Adrenal gland (tissue), 19 donors: ENCODE measurements at places on chromosomes 4 and X. TPM values are rescaled to one million over a fixed set of nuclear protein-coding genes. Genes with fewer than 3 reads are reported as not detected.

The PAGE2B gene
- total RNA-seq: 0.67 TPM

- DNase-seq: no peak
These were observed 57.6 kb downstream of the PLAC1 start for GRCh38 chrX:134600714-134601113.

DNA sequence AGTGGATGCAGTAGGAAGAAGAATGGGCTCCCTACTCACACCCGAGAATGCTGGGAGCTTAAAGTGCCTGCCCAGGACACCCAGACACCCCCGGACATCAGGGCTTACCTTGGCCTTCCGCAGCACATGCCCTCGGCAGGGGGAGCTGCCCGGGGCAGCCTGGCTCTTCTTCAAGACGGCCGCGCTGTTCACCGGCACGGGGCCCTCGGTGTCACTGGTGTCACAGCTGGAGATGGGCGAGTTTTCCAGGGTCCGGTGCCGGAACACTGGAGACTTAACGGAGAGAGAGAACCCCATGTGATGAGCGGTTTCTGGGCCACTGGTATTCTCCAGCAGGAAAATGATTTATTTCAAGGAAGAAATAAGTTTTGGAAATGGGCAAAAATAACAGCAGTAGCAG lies 170.9 kb downstream of the AFAP1 start:
- no peak for DNase-seq

The ARHGAP6 gene
- 2.4 TPM for total RNA-seq

DNA sequence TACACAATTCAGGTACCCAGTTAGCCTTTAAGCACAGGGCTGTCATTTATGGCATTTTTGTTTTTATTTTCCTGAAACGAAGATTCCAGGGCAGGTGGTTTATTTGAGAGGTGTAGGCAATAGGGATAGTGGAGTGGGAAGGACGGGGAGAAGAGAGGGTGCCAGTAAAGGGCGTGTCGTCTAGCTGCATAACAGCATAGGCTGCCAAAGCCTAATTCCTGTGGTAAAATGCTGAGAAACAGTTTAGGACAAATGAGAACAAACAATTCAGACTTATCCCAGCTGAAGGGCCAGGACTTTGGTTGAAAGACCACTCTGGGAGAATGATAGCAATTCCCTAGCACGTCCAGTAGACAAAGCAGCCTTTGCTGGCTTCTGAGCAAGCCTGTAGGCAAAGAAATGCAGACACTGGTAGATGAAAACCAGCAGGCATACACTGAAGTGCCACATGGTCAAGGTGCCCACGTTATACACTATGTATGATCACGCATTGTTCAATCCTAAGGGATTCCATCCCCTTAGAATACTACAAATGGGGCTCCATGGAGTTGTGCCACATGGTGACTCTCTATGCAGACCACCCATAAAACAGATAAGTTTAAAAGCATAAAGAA lies 70.6 kb downstream of the PKD2 start:
- no peak for DNase-seq
